Type B pancreatic cell (in vitro differentiated cells): ENCODE measurements at places on chromosomes 6 and 20. TPM values are rescaled to one million over a fixed set of nuclear protein-coding genes. Genes with fewer than 3 reads are reported as not detected.

PKHD1 gene
- 0.52 and 0.75 TPM in 2 replicates for total RNA-seq

DNA sequence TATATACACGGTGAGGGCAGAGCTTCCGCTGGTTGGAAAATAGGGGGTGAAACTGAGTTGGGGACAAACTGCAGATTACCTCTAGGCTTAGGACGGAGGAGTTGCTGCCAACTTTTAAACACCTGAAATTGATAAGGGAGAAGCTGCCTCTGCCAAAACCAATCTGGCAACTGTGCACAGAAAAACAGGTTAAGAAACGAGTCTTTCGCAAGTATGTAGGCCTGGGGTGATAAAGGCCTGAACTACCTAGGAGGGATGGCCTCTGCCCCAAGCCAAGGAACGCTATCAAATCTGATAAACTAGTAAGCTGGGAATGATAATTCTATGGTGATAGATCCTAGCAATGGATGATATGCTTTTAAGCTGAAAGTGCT, 149.9 kb upstream of the QKI start:
- H3K4me3 ChIP-seq, result no peak overlapping the region
- peaks cover 23% of the 10 kb centered on the region for H3K27me3 ChIP-seq
- DNase-seq, result no peak
- no peak overlapping the region for H3K27ac ChIP-seq
- peaks cover 21% of the 10 kb centered on the region for H3K4me1 ChIP-seq
- no peaks in the 10 kb centered on the region for H3K36me3 ChIP-seq

POU3F2 gene
- 1.4 and 2.1 TPM in 2 replicates for total RNA-seq

- H3K27me3 ChIP-seq, result no peaks in the 10 kb centered on the region
- H3K27ac ChIP-seq, result no peak overlapping the region
- peaks cover 31% of the 10 kb centered on the region for H3K36me3 ChIP-seq
Measured at GRCh38 chr6:21213492-21213891, 380.1 kb upstream of the SOX4 start.

GRCh38 chr6:14121936-14122344, 4.4 kb downstream of the CD83 start:
- peaks cover 3% of the 10 kb centered on the region for H3K36me3 ChIP-seq
- H3K4me3 ChIP-seq, result no peak overlapping the region
- no peak for DNase-seq
- H3K27ac ChIP-seq, result no peak overlapping the region

- DNase-seq, result no peak
- no peaks in the 10 kb centered on the region for H3K36me3 ChIP-seq
- no peak overlapping the region for H3K4me3 ChIP-seq
- H3K27me3 ChIP-seq, result peaks cover 19% of the 10 kb centered on the region
Measured at GRCh38 chr20:20295621-20296498, 72.0 kb upstream of the INSM1 start.

CRNKL1 gene
- total RNA-seq, result 23.6 and 25.1 TPM in 2 replicates

GRCh38 chr6:119350202-119350951, 816 bp upstream of the MAN1A1 start:
- H3K36me3 ChIP-seq, result peaks cover 8% of the 10 kb centered on the region
- H3K4me3 ChIP-seq, result peak overlapping the region; percentile 99
- no peak for DNase-seq

RPL10A gene
- total RNA-seq, result 1,788 and 1,808 TPM in 2 replicates

NPBWR2 gene
- total RNA-seq, result not detected in 2 replicates

GRCh38 chr6:21402368-21402767, 191.2 kb upstream of the SOX4 start:
- no peaks in the 10 kb centered on the region for H3K27me3 ChIP-seq
- H3K4me3 ChIP-seq, result no peak overlapping the region
- H3K36me3 ChIP-seq, result peaks cover 3% of the 10 kb centered on the region
- peaks cover 4% of the 10 kb centered on the region for H3K4me1 ChIP-seq

GRCh38 chr6:1701668-1702353, 92.1 kb downstream of the FOXC1 start:
- H3K27ac ChIP-seq, result no peak overlapping the region
- peaks cover 44% of the 10 kb centered on the region for H3K4me1 ChIP-seq
- no peak for DNase-seq
- no peaks in the 10 kb centered on the region for H3K36me3 ChIP-seq
- peaks cover 12% of the 10 kb centered on the region for H3K27me3 ChIP-seq
- no peak overlapping the region for H3K4me3 ChIP-seq

- no peaks in the 10 kb centered on the region for H3K36me3 ChIP-seq
- no peak for DNase-seq
- no peak overlapping the region for H3K27ac ChIP-seq
- H3K4me3 ChIP-seq, result peak overlapping the region; percentile 85
Measured at GRCh38 chr6:7727946-7728854, 2.3 kb downstream of the BMP6 start.

PROKR2 gene
- 4.8 and 5.9 TPM in 2 replicates for total RNA-seq

- peaks cover 12% of the 10 kb centered on the region for H3K27me3 ChIP-seq
- peaks cover 51% of the 10 kb centered on the region for H3K4me1 ChIP-seq
- H3K4me3 ChIP-seq, result peak overlapping the region; percentile 98
- H3K27ac ChIP-seq, result peak overlapping the region; percentile 100
Measured at GRCh38 chr20:34705397-34706301, 1.5 kb downstream of the TP53INP2 start.

BMP2 gene
- 12.8 and 17.9 TPM in 2 replicates for total RNA-seq

LGSN gene
- total RNA-seq, result 0.10 TPM in 1 of 2 replicates, not detected in the other

FOXF2 gene
- total RNA-seq, result 2.1 and 8.1 TPM in 2 replicates

- peaks cover 23% of the 10 kb centered on the region for H3K4me1 ChIP-seq
- no peaks in the 10 kb centered on the region for H3K27me3 ChIP-seq
- H3K27ac ChIP-seq, result peak overlapping the region; percentile 98
- no peak for DNase-seq
- peaks cover 22% of the 10 kb centered on the region for H3K36me3 ChIP-seq
Measured at GRCh38 chr6:4488389-4488788, 287.8 kb upstream of the CDYL start.

PLCB4 gene
- total RNA-seq, result 8.7 and 21.2 TPM in 2 replicates

- H3K27ac ChIP-seq, result no peak overlapping the region
- peaks cover 2% of the 10 kb centered on the region for H3K27me3 ChIP-seq
- H3K36me3 ChIP-seq, result no peaks in the 10 kb centered on the region
- no peaks in the 10 kb centered on the region for H3K4me1 ChIP-seq
Measured at GRCh38 chr6:167993831-167994230, 3.6 kb upstream of the KIF25 start.

- DNase-seq, result no peak
- H3K4me3 ChIP-seq, result no peak overlapping the region
- H3K27ac ChIP-seq, result no peak overlapping the region
- peaks cover 21% of the 10 kb centered on the region for H3K4me1 ChIP-seq
Measured at GRCh38 chr6:121426686-121427085, 8.8 kb upstream of the GJA1 start.

- DNase-seq, result no peak
- H3K4me1 ChIP-seq, result peaks cover 15% of the 10 kb centered on the region
- no peaks in the 10 kb centered on the region for H3K36me3 ChIP-seq
- H3K4me3 ChIP-seq, result peak overlapping the region; percentile 88
- no peak overlapping the region for H3K27ac ChIP-seq
- peaks cover 75% of the 10 kb centered on the region for H3K27me3 ChIP-seq
Measured at GRCh38 chr20:25859649-25860530, 163.2 kb upstream of the ZNF337 start.

DNA sequence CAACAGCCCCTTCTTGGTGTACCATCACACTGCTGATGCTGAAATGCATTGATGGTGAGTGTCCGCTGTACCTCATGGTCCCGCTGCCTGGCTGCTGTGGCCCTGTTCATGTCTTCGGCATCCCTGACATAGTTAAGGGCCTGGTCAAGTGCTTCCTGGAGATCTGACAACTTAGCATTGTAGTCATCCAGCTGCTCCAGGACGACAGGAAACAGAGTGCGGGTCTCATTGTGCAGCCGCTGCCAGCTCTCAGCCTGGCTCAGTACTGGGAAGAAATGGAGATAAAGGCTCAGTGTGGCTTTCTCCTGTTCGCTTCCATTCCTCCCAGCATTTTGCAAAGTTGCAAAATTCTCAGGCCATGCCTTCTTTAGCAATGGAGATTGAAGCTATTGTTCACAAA, 81.8 kb downstream of the LAMA4 start:
- DNase-seq, result no peak
- no peaks in the 10 kb centered on the region for H3K4me1 ChIP-seq
- no peak overlapping the region for H3K4me3 ChIP-seq
- H3K27me3 ChIP-seq, result peaks cover 30% of the 10 kb centered on the region
- H3K36me3 ChIP-seq, result peaks cover 7% of the 10 kb centered on the region
- no peak overlapping the region for H3K27ac ChIP-seq

- H3K4me3 ChIP-seq, result no peak overlapping the region
- peaks cover 20% of the 10 kb centered on the region for H3K4me1 ChIP-seq
- no peaks in the 10 kb centered on the region for H3K36me3 ChIP-seq
- H3K27me3 ChIP-seq, result no peaks in the 10 kb centered on the region
Measured at GRCh38 chr20:57435498-57436222, 44.5 kb downstream of the RBM38 start.

DNA sequence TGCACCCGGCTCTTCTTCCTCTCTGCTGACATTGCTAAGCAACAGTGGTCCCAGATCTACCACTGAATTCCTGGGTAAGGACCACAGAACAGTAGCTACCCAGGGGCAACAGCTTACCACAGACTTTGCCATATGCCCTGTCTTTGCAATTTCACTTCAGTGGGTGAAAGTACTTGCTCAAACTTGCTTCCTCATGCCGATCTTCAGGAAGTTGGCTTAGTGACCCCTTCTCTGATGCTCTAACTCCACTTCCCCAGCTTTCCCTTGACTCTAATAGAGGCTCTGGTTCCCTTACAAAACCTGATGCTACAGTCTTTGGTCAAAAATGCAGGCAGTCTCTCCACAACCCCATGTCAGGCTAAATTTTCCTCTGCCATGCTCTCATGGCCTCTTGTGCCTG, 3.3 kb upstream of the TAAR5 start:
- no peak overlapping the region for H3K4me3 ChIP-seq
- no peaks in the 10 kb centered on the region for H3K36me3 ChIP-seq
- no peaks in the 10 kb centered on the region for H3K4me1 ChIP-seq
- no peak overlapping the region for H3K27ac ChIP-seq
- no peaks in the 10 kb centered on the region for H3K27me3 ChIP-seq

DNA sequence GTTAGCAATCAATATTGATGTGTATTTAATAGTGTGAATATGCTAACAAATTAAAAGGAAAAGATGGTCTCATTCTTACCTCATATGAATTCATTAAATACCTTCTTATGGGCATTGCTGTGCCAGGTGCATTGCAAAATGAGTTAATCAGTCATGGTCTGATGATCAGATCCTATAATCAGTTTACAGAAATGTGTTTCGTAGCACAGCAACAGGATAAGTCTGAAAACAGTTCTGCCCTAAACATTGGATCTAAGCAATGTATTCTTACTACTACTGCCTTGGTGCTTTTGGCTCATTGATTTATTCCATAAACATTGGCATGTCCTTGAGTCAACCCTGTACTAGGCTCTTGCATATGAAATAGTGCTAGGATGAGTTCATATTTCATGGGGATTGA, 417.0 kb upstream of the JAG1 start:
- H3K27me3 ChIP-seq, result peaks cover 3% of the 10 kb centered on the region
- peaks cover 9% of the 10 kb centered on the region for H3K4me1 ChIP-seq
- DNase-seq, result no peak
- no peak overlapping the region for H3K27ac ChIP-seq
- no peak overlapping the region for H3K4me3 ChIP-seq
- no peaks in the 10 kb centered on the region for H3K36me3 ChIP-seq

SEMG1 gene
- total RNA-seq, result not detected in 2 replicates

GJA1 gene
- total RNA-seq, result 90.7 and 190 TPM in 2 replicates

HUS1B gene
- total RNA-seq, result 0.41 and 0.93 TPM in 2 replicates

- H3K4me3 ChIP-seq, result no peak overlapping the region
- no peak for DNase-seq
- no peaks in the 10 kb centered on the region for H3K36me3 ChIP-seq
- no peaks in the 10 kb centered on the region for H3K4me1 ChIP-seq
Measured at GRCh38 chr6:132227904-132228303, 173.4 kb downstream of the MOXD1 start.

C6orf58 gene
- 0.63 TPM in 1 of 2 replicates, not detected in the other for total RNA-seq

DNA sequence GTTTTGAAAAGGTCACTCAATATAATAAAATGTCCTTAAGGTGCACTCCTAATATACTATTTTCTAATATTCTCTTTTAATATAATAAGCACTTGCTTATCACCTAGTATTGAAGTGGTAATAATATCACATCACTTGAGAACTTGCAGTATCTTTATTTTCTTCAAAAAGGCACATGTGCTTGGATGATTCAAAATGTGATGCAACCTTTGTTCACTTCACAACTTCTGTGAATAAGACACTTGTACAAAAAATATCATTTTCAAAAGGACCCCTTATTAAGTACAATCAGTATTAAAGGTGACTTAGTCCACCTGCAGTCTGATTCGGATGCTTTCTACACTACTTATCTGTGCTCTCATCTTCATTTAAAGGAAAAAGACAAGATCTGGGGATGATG, 3.4 kb downstream of the PRELID3B start:
- H3K27me3 ChIP-seq, result no peaks in the 10 kb centered on the region
- peaks cover 21% of the 10 kb centered on the region for H3K4me1 ChIP-seq
- H3K36me3 ChIP-seq, result peaks cover 22% of the 10 kb centered on the region

VSX1 gene
- total RNA-seq, result not detected in 2 replicates

HSPA1A gene
- 45.7 and 54.7 TPM in 2 replicates for total RNA-seq

LST1 gene
- not detected in 2 replicates for total RNA-seq

DNA sequence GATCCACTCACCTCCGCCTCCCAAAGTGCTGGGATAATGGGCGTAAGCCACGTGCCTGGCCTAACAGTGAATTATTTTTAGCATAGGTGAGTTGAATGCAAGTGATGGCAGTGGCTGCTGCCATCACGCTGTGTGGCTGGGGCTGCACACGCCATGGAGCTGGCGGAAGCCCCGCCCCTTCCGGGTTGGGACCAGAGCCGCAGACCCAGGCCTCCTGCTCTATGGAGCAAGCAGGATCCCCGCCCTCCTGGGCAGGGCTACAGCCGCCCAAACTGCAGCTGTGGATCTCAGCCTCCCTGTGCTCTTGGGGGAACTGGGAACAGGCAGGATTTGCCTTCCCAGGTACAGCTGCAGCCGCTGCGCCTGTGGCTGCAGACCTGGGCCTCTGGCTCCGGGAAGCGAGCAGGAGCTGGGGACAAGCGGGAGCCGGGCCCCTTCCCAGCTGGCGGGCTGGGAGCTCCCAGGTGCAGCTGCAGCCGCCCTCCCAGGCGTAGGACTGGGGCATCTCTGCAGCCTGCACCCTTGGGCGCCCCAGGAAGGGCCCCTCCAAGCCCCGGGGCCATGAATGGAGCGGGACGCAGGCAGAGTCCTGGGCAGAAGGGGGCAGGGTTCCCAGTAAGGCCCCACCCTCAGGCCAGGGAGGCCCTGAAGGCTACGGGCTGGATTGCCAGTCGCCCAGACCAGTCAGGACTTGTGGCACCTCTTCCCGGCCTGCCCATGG, 30.9 kb upstream of the SLA2 start:
- H3K27ac ChIP-seq, result peak overlapping the region; percentile 89
- H3K4me1 ChIP-seq, result peaks cover 9% of the 10 kb centered on the region
- peak overlapping the region; percentile 91 for H3K4me3 ChIP-seq

- no peaks in the 10 kb centered on the region for H3K4me1 ChIP-seq
- H3K36me3 ChIP-seq, result no peaks in the 10 kb centered on the region
- H3K27me3 ChIP-seq, result peaks cover 4% of the 10 kb centered on the region
Measured at GRCh38 chr20:54290636-54291035, 82.7 kb downstream of the PFDN4 start.

DNA sequence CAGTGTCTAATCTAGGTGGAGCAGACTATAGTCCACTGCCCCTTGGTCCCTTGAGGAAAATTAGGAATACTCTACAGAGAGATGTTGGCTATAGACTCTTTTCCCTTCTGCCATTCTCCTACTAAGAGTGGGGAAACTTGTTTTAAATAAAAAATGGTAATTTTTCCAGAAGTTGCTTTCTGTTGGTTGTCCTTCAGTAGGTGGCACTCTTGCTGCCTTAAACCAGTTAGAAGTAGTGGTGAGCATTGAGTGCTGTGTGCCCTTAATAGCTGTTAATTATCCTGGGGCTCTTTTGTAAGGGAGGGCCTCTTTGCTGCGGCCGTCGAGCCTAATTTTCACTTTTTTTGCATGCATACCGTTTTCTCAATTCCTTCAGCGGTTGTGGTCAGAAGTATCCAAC, 2.8 kb downstream of the CMTR1 start:
- H3K27ac ChIP-seq, result peak overlapping the region; percentile 41
- H3K27me3 ChIP-seq, result no peaks in the 10 kb centered on the region
- peaks cover 32% of the 10 kb centered on the region for H3K4me1 ChIP-seq
- no peak for DNase-seq
- H3K36me3 ChIP-seq, result peaks cover 10% of the 10 kb centered on the region

OPRM1 gene
- not detected in 2 replicates for total RNA-seq
